ENCODE measurements at places on chromosomes 11 and 22. TPM values are rescaled to one million over a fixed set of nuclear protein-coding genes. Genes with fewer than 3 reads are reported as not detected.

HBD gene
- not detected for total RNA-seq

GDPD4 gene
- total RNA-seq = not detected

MYOD1 gene
- total RNA-seq = not detected

- peak; percentile 65 for DNase-seq
Measured at GRCh38 chr11:111528557-111528956, 12.0 kb upstream of the LAYN start.

DNA sequence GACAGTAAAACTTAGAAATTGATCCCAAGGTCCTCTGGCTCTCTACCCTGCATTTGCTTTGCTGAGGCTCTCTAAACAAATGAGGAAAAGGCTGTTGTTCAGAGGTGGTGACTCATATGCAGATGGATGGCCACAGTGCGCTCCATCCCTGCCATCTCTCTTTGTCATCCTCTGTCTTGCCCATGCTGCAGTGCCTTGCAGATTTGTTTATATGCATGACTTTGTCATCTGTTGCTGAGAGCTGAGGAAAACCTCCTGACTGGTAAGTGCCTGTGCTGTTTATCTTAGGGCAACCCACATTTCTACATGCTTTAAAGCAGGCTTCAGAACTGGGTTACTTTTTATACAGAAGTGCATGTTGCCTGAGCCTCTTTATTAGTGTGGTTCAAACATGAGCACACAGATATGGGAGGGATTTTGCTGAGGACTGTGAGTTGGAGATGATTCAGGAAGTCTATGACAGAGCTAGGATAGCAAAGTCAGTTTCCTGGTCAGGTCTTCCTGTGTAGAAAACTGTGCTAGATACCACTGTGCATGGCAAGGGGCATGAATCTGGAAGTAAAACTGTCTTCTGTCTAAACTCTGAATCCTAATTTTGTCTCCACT is 57.4 kb downstream of the JAM3 start:
- no peak for DNase-seq

- DNase-seq = no peak
Measured at GRCh38 chr11:90250970-90251369, 28.1 kb upstream of the CHORDC1 start.

DNA sequence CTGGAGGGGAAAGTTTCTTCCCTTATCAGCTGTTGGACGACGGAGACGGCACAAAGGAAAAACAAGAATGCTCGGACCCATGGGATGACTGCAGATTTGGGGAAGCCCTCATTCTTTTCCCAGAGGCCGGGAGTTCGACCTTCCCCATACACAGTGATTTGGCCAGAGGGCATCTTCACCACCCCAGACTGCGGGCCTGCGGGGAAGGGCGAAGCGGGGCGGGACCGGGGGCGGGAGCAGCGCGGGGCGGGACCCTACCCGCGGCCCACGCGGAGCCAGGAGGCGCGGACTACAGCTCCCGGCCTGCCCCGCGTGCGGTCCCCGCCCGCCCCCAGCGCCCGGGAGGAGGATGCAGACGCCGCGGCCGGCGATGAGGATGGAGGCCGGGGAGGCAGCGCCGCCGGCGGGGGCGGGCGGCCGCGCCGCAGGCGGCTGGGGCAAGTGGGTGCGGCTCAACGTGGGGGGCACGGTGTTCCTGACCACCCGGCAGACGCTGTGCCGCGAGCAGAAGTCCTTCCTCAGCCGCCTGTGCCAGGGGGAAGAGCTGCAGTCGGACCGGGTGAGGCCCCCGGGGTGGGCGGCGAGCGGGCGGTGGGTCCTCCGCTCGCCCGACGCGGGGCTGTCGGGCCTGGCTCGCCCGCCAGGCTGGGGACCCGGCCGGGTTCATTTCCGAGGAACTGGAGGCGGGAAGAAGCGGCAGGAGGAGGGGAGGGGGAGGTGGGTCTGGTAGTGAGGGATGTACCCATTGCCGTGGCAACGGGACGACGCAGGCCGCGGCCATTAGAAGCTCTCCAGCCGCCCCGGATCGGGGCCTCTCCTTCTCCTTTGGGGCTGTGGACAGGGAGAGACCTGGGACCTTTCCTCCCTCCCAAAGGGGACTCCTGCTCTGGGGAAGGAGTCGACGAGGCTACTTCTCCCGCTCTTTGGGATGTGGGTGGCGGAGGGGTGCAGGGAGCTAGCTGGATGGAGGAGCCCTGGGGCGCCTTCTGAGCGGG is at the start of gene KCTD17:
KCTD17 (plus strand) TSS at position 352 of the 995 bp plus-strand sequence; CDS start at position 371, 19 bp downstream.
- peak; percentile 85 for DNase-seq

- DNase-seq = peak; percentile 61
Measured at GRCh38 chr11:126318574-126319373, 14.9 kb downstream of the DCPS start.

- DNase-seq = no peak
Measured at GRCh38 chr11:2559527-2560311, 114.9 kb downstream of the KCNQ1 start.

- no peak for DNase-seq
Measured at GRCh38 chr22:21948390-21948789, 4.3 kb downstream of the PPM1F start.

GRCh38 chr22:29009148-29009547 is 52.5 kb downstream of the C22orf31 start:
- no peak for DNase-seq

OR52E6 gene
- not detected for total RNA-seq

ABCC8 gene
- total RNA-seq = 1.5 TPM

DNA sequence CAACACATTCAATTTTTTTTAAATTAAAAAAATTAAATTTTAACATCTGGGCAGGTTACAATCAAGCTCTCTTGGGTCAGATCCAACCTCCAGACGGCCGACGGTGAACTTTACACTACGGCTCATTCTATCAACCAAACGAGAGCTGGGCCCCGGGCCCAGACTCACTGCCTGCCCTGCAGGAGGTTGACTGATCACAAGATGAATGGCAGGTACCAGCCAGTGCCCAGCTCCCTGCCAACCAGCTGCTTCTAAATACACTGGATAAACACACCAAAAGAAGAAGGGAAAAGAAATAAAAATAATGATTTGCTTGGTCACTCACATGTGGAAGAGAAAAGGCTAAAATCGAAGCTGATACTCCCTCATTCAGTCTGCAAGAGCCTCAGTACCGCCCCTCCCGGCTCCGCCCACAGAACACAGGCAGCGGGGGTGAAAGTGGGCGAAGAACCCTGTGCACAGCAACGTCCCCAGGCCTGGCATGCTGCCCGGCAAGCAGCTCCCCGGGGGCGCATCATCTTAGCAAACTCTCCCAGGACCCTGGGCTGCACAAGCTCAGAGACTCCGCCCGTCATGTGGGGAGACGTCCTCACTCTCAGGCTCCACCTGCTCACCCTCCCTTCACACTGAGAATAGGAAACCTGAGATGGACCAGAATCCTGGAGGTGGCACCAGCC is 303.4 kb downstream of the SHANK2 start:
- DNase-seq = no peak

DNA sequence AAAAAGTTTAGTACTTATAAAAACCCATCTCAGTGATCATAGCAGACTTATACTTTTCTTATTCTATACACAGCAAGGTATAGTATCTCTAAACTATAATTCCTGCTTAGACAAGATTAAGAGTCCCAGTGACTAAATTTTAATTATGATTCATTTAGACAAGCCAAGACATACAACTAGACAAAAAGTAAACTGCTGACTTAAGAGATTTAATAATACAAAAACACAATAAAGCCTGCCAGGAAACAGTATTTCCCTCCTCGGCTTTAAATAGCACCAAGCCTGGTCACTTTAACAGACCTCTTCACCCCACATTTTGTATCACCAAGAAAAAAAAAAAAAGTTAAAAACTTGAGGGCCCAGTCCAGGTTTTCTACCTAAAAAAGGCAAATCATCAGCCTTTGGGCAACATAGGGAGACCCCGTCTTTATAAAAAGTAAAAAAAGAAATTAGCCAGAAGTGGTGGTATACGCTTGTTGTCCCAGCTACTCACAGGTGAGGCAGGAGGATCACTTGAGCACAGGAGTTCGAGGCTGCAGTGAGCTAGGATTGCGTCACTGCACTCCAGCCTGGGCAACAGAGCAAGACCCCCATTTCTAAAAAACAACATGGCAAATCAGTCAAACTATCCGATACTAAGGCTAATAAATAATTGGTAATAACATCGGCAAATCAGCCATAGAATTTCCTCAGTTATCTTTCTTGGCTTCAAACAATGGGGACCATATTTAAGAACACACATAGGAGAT is 53.8 kb downstream of the SIK3 start:
- no peak for DNase-seq

- no peak for DNase-seq
Measured at GRCh38 chr11:2521081-2521732, 76.4 kb downstream of the KCNQ1 start.

UCP3 gene
- total RNA-seq = 2.9 TPM

Measured in activated CD8-positive, alpha-beta T cell treated with anti-CD3 and anti-CD28 coated beads, Interleukin-2, amount 10 ng/mL, durations not matched to agents 7 days and 5 days (primary cell).